Stimulated activated memory B cell treated with anti-CD40 and anti-IgM and Interleukin-4, amounts not matched to agents 10 μg/mL and 1 μg/mL and 100 μg/mL, for 72 hours (primary cell): ENCODE measurements at places on chromosomes 5 and 9.

DNA sequence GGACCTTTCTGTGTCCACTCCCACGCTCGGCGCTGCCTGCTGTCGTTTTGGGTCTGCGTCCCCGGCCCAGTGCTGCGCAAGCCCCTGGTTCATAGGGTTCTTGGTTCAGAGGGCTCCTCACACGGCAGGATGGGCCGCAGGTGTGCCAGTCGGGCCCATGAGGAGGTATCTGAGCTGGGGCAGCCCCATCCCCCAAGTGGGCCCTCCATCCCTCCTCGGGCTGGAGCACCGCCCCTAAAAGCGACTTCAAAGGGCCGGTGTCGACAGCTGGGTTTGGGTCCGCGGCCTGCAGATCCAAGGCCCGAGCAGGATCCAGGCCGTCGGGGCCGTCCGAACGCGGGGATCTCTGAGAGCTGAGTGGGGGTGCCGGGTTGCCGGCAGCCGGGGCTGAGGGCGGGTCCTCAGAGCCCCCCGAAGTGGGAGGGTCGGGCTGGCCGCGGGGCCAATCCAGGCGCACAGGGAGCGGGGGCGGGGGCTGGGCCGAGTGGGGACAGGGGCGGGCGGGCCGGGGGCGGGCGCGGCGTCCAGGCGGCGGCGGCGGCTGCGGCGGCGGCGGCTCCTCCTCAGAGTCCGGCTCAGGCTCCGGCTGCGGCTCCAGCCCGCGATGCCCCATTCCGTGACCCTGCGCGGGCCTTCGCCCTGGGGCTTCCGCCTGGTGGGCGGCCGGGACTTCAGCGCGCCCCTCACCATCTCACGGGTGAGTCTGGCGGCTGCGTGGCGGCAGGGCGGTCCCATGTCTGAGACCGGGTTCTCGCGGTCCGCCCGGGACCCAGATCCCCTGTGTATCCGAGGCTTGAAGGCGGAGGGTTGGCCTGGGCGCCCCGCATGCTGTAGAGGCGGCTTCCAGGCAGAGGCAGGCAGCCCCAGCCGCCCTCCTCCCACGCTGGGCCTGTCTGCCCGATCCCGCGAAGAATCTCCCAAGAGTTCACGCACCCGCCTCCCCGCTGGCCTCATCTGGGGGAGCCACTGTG, at the start of gene PDLIM4:
PDLIM4 (plus strand) TSS at position 566 of the 971 bp plus-strand sequence; CDS start at position 605, 39 bp downstream.
- ATAC-seq: no peak

- ATAC-seq: no peak
Measured at GRCh38 chr9:96004379-96004778, 128.9 kb downstream of the ERCC6L2 start.

- ATAC-seq: no peak
Measured at GRCh38 chr5:173542964-173543363, 73.5 kb downstream of the BOD1 start.

- ATAC-seq: peak; percentile 40
Measured at GRCh38 chr5:56815658-56816545, 553 bp downstream of the MAP3K1 start.
